B cell (primary cell): ENCODE measurements at places on chromosomes 2 and 18. TPM values are rescaled to one million over a fixed set of nuclear protein-coding genes. Genes with fewer than 3 reads are reported as not detected.
A peak's percentile ranks its signal among the peaks of the same experiment; 100 is the strongest.

Gene TSPYL6
- not detected in 2 replicates for total RNA-seq

Gene ACVR2A
- total RNA-seq, result 2.0 and 2.9 TPM in 2 replicates

Gene SH2D6
- 1.1 and 1.6 TPM in 2 replicates for total RNA-seq

GRCh38 chr2:113206251-113206650 is 32.5 kb downstream of the PSD4 start:
- H3K27ac ChIP-seq, result no peak overlapping the region
- H3K4me1 ChIP-seq, result peaks cover 6% of the 10 kb centered on the region
- DNase-seq, result no peak
- no peak overlapping the region for H3K4me3 ChIP-seq
- no peaks in the 10 kb centered on the region for H3K36me3 ChIP-seq

- no peaks in the 10 kb centered on the region for H3K36me3 ChIP-seq
- no peak overlapping the region for H3K4me3 ChIP-seq
- H3K27ac ChIP-seq, result no peak overlapping the region
- peak; percentile 52 for DNase-seq
- peaks cover 82% of the 10 kb centered on the region for H3K27me3 ChIP-seq
Observed at GRCh38 chr2:104857262-104858005, 3.5 kb downstream of the POU3F3 start.

DNA sequence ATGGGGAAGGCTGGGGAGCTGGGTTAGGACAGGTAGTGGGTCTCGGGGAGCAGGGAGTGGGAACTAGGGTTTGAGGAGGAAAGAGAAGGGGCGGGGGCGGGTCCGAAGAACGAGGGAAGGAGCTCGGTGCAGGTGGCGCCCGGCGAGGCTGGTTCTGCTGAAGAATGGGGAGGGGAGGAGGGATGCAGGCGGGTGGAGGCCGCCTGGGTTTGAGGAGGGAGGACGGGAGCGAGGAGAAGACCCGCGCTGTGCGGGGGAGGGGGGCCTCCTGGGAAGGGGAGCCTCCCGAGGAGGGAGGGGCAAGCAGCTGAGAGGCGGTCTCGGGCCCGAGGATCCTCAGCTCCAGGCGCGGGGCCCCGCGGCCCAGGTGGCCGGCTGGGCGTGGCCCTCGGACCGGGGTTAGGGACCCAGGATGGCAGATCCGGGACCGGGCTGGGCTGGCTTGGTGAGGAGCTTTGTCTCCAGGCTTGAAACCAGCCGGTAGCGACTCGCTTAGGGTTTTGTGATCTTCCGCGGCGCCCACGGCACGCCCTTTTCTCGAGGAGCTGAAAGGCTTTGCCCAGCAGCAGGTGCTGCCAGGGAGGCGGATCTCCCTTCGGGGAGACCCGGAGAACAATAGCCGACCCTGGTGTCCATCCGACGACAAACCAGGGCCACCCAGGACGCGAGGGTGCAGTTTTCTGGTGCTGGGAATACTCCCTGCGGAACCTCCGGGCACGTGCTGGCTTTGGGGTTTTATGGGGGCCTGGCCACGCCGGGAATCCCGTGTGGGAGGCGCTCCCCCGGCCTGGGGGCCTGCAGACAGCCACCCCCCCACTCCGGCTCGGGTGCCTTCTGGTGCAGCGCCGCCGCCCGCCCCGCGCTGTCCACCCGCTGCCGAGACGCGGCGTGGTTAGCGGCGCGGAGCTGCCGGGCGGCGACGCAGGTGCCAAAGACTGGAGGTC is 1.4 kb downstream of the DPYSL5 start:
- H3K4me3 ChIP-seq, result peak overlapping the region; percentile 54
- H3K36me3 ChIP-seq, result no peaks in the 10 kb centered on the region
- DNase-seq, result peak; percentile 42
- H3K27ac ChIP-seq, result no peak overlapping the region
- peaks cover 60% of the 10 kb centered on the region for H3K27me3 ChIP-seq

DNA sequence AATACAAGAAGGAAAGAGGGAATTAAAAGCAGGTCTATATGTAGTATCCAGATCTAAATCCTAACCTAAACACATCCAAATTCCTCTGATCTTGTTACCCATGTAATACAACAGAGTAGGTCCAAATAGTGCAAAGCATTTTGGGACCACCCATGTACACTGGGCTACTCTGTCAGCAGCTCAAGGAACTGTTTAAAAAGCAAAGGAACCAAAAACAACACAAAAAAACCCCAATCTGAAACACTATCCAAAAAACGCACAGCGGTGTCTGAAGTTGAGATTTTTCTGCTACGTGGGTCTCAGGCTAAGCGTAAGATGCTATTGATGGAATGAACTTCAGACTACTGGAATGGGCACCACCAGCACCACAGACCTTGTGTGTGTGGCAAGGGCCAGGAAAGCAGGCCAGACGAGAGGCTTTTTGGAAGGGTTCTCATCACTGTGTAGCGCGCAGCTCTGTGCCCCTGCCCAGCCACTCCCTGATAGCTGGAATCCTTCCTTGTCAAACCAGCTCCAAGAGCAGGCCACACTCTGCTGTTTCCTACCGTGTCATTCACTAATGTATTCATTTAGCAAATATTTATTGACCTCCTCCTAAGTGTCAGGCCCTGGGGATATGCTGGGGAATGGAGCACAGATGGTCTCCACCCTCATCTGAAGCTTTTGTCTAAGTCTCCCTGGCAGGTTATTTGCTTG is 101.4 kb downstream of the COLEC12 start:
- H3K4me1 ChIP-seq, result no peaks in the 10 kb centered on the region
- DNase-seq, result no peak
- H3K27me3 ChIP-seq, result no peaks in the 10 kb centered on the region
- H3K4me3 ChIP-seq, result no peak overlapping the region

- H3K27me3 ChIP-seq, result peaks cover 12% of the 10 kb centered on the region
- H3K36me3 ChIP-seq, result no peaks in the 10 kb centered on the region
- H3K27ac ChIP-seq, result no peak overlapping the region
- no peak for DNase-seq
- H3K4me3 ChIP-seq, result no peak overlapping the region
Observed at GRCh38 chr18:49546719-49547273, 15.1 kb upstream of the LIPG start.

- H3K27me3 ChIP-seq, result no peaks in the 10 kb centered on the region
- H3K4me3 ChIP-seq, result peak overlapping the region; percentile 59
- H3K4me1 ChIP-seq, result peaks cover 8% of the 10 kb centered on the region
- H3K27ac ChIP-seq, result peak overlapping the region; percentile 87
Observed at GRCh38 chr2:113390124-113390849, 47.2 kb upstream of the ZNG1B start.

DNA sequence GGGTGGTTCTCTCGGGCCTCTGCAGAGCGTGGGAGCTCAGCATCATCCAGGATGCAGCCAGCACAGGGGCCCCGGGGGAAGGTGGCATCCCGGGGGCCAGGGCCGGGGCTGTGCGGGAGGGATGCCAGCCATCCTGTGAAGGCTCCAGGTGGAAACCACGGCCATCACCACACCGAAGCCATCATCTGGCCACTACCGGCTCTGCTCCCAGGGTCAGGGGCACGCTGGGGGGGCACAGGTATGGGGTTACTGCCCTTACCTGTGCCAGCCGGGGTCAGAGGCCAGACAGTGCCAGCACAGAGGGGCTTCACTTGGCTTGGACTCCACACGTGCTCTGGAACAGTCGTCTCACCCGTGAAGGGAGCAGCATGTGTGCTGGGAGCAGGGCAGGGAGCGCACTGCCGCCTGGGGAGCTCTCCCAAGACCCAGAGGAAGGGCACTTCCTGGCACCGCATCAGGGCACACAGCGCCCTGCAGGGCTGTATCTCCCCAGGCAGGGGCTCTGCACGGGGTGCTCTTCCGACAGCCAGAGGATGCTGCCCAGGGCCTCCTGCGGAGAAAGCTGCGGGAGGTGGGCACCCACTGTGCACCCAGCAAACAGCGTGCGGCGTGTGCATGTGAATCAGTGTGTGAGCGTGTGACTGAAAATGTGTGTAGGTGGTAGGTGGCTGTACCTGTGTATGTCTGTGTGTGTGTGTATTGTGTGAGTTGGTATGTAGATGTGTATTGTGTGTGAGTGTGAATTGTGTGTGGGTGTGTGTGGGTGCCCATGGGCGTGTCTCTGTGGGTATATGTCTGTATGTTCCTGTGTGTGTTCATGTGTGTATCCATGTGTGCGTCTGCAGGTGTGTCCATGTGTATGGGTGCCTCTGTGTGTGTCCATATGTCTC is 75.0 kb downstream of the PTGR3 start:
- no peaks in the 10 kb centered on the region for H3K36me3 ChIP-seq
- H3K4me1 ChIP-seq, result no peaks in the 10 kb centered on the region
- H3K27me3 ChIP-seq, result no peaks in the 10 kb centered on the region
- H3K27ac ChIP-seq, result no peak overlapping the region
- no peak for DNase-seq

DNA sequence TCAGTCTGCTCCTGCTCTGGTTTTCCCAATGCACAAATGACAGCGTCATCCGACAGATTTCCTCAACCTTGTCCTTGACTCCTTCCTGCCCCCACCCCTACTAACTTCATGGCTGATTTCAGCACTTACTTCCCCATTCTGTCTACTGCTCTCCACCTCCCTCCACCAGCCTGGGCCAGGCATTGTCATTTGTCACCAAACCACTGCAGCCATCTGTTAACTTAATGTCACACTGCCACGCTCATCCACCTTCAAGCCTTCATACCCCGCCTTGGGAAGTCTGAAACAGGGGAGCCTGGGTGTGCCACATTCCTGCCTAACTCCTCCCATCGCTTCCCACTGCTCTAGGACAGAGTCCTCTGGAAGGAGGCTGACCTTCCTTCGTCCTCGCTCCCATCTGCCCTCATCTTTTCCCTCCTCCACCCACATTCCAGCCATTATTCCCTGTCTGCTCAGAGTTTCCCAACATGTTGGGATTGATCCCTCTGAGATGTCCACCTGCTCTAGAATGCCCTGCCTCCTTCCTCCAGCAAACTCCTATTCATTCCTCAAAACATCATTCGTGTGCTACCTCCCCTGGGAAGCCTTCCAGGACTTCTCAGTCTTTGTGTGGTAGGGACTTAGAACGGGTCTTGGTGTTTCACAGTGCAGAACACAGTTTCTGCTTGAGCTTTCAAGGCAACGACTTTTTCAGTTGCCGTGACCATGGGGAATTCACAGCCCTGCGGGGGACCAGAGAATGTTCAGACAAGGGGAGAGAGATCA is 42.2 kb upstream of the SMAD7 start:
- peaks cover 18% of the 10 kb centered on the region for H3K4me1 ChIP-seq
- H3K27ac ChIP-seq, result no peak overlapping the region
- DNase-seq, result peak; percentile 87
- H3K4me3 ChIP-seq, result no peak overlapping the region
- no peaks in the 10 kb centered on the region for H3K27me3 ChIP-seq

DNA sequence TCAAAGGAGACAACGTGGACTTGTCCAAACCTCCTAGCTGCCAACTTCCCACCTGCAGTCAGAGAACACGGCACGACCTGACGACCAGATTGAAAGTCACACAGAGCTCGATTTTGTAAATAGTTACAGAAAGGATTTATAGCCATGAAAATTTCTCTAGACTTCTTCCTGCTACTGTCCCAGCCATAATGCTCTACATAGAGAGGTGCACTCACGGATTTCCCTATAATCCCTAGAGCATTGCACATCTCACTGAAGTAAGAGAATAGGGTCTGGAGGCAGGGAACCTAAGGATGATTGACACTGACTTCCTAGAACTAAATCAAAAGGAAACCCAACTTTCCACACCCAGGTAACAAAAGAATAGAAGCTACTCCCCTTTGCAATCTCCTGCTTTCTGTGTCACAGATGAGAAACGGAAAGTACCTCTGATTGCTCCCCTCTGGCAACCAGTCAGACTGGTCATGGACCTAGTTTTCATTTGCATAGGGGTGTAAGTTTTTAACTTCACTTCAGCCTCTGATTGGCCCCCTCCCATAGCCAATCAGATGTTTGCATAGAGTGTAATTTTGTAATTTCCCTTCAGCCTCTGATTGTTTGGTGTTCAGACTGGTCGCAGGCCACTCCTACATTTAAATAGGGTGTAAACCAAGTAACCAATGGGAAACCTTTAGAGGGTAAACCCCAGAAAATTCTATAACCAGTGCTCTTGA is 58.6 kb upstream of the FBXO11 start:
- no peak for DNase-seq
- H3K36me3 ChIP-seq, result no peaks in the 10 kb centered on the region
- no peaks in the 10 kb centered on the region for H3K27me3 ChIP-seq
- no peak overlapping the region for H3K27ac ChIP-seq
